ENCODE measurements at places on chromosomes 3 and 15.
A peak's percentile ranks its signal among the peaks of the same experiment; 100 is the strongest.

GRCh38 chr3:193982258-193982659, 153.7 kb upstream of the HES1 start:
- peak; percentile 56 for DNase-seq

- DNase-seq: peak; percentile 48
Observed at GRCh38 chr3:157857440-157857839, 248.8 kb downstream of the SHOX2 start.

GRCh38 chr3:196650740-196651311, 11.3 kb downstream of the NRROS start:
- DNase-seq: peak; percentile 93

DNA sequence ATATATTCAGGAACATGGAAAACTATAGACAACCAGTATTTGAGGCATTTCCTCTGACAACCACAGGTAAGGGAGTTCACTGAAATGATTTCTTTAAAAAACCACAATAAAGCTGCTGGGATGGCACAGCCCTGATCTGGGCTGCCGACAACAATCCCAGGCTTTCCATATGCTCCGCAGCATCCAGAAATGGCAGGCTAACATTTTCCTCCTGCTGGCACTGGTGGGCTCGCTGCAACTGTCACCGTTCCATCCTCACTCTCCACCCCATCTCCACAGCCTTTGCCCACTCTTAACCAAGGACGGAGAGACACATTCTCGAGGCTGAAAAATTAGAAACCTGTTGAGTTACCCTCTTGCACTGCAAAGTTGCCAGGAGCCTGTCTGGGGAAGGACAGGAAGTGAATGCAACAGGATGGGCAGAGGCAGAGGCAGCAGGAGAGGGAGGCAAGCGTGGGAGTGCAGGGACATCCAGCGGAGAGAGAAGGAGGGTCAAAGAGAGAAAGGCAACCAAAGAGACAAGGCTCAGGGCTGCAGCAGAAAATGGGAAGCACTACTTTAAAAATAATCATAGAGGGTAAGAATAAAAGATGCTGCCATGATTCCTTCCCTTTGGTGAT, 79.0 kb upstream of the ARRDC4 start:
- no peak for DNase-seq

- DNase-seq: peak; percentile 44
Observed at GRCh38 chr3:72368331-72368975, 479.8 kb downstream of the SHQ1 start.

DNA sequence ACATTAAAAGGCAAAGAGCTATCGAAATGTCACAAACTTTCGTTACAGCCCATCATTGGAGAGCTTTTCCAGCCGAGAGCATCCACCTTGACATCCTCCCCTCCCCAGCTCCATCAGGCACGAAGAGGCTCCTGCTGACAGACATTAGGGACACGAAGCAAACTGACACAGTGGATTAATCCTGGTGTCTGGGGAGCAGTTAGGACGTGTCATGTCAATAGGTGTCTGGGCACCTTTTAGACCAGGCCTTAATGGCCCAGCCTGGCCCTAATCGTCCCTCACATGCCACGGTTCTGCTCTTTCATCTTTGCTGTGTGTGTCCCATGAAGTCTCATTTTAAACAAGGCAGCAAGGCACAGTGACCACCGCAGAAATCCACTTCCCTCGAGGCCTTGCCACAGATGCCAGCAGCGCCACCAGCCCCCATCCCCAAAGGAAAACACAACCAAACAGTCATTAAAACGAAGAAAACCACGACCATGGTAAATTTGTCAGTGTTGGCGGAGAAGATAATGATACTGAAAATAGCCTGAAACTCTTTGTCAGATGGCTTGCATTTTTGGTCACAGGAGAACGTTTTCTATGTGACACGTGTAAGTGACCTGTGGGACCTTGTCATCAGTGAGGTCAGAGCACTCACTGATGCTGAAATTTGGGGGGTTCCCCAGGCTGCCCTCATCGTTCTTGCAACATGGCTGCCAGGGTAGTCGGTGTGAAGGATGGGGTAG, 16.3 kb upstream of the PCSK6 start:
- DNase-seq: no peak

- DNase-seq: no peak
Observed at GRCh38 chr3:70855149-70855548, 542.7 kb upstream of the MDFIC2 start.

DNA sequence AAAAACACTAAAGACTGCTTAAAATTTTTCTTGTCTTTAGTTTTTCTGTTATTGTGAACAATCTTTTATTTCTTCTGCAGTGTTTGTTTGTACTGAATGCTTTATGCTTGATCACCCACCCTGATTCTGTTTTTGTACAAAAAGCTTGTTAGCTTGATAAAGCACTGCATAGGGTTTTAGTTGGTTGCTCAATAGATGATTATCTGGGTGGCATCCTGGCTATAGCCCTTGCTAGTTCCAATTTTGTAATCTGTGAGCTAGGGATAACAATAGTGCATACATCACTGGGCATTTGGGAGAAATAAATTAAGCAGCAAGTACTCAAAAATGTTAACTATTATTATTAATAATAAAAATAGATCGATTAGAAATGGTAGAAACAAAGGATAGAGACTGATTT, 102.3 kb downstream of the ZPLD1 start:
- no peak for DNase-seq

GRCh38 chr3:160852856-160853255, 96.8 kb downstream of the PPM1L start:
- no peak for DNase-seq

DNA sequence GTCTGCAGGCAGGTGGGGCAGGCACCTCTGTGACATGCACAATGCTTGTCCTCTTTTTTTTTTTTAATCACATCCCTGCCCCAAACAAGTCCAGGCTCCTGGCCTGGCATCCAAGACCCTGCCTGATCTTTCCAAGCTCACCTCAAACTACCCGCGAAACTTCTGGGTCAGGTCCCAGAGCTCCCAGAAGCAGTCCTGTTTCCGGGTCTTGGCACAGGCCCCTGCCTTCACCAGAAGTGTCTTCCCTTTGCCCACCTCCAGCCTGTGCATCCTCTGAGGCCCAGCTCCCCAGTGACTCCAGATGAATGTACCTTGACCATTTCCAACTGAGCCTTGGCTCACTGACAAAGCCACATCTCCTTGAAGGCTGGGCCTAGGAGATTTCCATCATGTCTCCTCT, 23.0 kb downstream of the PLA2G4E start:
- DNase-seq: no peak

GRCh38 chr3:179449636-179450035, 1.6 kb downstream of the GNB4 start:
- DNase-seq: peak; percentile 31

- no peak for DNase-seq
Observed at GRCh38 chr3:40705663-40706062, 180.9 kb downstream of the ZNF621 start.

GRCh38 chr15:88636050-88636449, 2.8 kb upstream of the ISG20 start:
- DNase-seq: no peak

DNA sequence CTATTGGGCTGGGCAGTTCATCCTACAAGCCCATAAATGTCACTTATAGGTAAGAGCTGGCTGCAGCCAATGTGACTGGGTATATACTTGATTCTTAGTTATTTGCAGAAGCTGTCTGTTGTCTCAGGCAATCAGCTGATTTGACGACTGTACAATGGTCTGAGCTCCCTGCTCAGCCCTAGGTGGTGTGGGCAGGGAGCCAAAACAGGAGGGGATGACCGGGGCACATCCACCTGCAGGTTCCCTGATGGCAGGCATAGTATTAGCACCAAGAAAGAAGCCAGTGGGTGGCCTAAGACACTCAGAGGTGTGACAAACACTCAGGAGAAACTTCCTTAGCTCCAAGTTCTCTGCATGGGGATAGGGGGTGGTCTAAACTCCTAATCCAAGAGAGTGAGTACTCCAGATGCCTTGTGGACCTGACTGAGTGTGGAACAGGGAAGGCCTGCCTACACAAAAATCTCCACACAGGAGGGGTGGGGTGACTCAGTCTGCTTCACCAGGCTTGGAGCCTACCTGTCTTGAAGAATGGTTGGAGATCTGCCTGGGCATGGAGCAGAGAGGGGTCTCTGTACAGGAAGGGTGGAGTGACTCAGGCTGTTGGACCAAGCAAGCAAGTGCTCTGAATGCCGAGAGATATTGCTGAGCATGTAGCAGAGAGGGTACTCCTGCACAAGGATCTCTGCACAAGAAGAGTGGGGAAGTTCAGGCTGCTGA, 690.4 kb upstream of the NAALADL2 start:
- DNase-seq: no peak

- DNase-seq: peak; percentile 11
Observed at GRCh38 chr3:31776016-31776415, 205.0 kb downstream of the OSBPL10 start.

GRCh38 chr3:43152649-43153048, 46.8 kb upstream of the POMGNT2 start:
- DNase-seq: peak; percentile 24

GRCh38 chr3:19559724-19560442, 374.1 kb downstream of the EFHB start:
- no peak for DNase-seq

GRCh38 chr3:128068156-128068620, 16.0 kb downstream of the SEC61A1 start:
- DNase-seq: peak; percentile 52

- no peak for DNase-seq
Observed at GRCh38 chr15:98751767-98752166, 103.4 kb downstream of the IGF1R start.

DNA sequence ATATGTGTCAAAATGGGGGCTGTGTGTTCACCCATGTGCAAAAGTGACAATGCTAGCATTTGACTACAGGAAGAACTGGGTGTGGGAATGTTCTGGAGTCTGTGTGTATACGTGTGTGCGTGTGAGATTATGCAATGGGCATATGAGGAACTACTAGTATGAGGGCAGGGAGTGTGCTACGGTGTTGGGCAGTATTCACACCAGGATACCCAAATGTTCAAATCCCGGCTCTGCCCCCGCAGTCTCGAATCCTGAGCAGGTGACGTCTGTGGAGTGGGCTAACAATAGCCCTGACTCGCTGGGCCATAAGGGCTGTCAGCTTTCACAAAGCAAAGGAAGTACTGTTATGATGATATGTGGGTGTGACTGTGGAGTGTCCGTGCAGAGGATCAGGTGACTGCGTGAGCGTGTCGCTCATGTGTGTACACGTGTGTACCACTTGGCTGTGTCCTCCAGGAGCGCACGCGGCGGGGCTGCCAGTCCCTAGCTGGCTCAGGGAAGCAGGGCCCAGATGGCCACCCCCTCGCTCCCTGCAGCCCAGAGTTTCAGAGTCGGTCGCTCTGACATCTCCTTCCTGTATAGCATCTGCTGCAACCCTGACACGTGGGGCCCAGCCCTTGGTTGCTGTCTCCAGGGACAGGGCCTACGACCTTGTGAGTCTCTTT, 27.2 kb downstream of the IQSEC1 start:
- no peak for DNase-seq

GRCh38 chr3:10015461-10015904, 10.8 kb upstream of the FANCD2 start:
- peak; percentile 98 for DNase-seq

GRCh38 chr15:30953731-30954378, 37.6 kb downstream of the MTMR10 start:
- DNase-seq: peak; percentile 87

DNA sequence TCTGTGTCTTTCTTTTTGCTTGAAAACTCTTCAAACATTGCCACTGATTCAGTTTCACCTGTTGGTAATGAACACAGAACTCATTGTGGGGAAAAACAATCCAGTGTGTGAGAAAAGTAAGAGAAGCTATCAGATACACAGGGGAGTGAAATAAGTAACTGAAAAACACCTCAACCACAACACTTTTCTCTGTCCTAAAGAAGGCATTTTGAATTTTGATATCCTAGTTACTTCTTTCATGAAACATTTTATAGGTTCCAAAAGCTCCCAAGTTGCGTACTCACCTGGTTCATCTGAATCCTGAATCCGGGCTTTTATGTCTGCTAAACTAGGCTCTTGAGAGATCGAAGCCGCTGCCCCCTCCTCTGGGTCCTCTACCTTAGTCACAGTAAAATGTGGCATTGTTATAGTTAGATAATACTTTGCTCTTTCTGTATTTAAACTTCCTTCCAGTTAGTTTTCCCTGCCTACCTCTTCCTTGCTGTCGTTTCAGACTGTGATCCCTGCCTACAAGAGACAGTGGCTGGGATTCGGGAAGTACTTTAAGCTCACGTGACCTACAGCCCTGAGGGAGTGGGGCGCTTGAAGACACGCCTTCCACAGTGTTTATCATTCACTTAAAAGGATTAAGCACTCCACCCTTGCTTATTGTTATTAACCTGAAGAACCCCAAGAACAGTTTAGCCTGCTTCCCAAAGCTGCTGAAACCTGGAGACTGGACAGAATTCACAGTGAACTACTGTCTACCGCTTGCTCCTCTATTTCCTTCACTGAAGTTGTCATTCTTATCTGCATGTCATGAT, 19.1 kb downstream of the SLC12A6 start:
- peak; percentile 62 for DNase-seq

DNA sequence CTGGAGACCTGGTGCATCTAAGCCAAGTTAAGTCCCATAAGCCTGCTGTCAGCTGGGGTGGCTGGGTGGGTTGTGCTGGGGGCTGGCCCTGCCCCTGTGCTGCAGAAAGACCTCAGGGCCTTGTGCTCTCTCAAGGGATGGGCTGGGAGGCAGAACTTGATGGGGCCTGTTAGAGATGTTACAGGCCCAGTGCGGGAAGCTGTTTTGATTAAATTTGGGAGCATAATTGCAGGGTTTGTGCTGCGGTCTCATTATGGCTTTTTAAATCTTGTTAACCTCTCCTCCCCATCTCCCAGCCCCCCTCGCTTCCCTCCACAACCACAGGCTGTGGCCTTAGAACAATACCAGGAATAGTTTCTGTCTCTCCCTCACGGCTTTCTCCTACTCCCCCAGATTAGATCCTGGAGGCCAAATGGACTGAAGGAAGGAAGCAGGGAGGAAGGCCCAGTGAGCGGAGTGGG, 87.6 kb upstream of the TLE3 start:
- DNase-seq: peak; percentile 49

- no peak for DNase-seq
Observed at GRCh38 chr15:84915606-84915958, 31.1 kb downstream of the SLC28A1 start.

DNA sequence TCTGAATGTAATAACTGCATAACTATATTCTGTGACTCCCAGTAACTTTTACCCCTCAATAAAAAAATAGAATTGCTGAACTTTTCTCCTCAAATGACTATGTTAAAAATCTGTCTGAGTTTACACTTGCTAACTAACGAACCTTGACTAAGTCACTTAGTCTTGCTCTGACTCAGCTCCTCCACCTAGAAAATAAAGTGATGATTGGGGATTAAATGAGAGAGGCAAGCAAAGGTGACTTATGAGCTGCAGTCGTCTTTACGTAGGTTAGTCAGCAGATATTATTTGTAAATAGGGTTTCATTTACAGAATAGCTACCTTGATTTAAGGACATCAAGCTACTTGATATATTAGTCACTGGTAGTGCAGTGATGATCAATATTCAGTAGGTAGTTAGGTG, 476.9 kb downstream of the MECOM start:
- DNase-seq: no peak

GRCh38 chr15:73225358-73226015, 143.3 kb downstream of the HCN4 start:
- DNase-seq: no peak

DNA sequence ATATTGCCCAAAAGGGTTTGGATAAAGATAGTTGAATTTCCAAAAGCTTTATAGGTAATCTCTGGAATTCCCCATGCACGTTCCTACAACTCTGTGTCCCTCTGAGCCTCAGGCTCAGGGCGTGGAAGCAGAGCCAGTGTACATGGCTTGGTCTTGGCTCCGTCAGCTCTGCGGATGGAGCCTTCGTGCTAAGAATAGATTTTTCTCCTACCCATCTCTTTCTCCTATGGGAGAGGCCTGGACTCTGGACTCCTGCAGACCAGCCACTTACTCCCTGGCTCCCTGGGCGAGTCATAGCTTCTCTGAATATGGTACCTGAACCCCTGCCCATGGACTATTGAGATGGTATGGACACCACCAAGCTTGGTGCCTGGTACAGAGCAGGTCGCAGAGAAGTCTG, 99.9 kb downstream of the EEFSEC start:
- no peak for DNase-seq
